ENCODE measurements at places on chromosomes 2 and 18. TPM values are rescaled to one million over a fixed set of nuclear protein-coding genes. Genes with fewer than 3 reads are reported as not detected.
A peak's percentile ranks its signal among the peaks of the same experiment; 100 is the strongest.

DNA sequence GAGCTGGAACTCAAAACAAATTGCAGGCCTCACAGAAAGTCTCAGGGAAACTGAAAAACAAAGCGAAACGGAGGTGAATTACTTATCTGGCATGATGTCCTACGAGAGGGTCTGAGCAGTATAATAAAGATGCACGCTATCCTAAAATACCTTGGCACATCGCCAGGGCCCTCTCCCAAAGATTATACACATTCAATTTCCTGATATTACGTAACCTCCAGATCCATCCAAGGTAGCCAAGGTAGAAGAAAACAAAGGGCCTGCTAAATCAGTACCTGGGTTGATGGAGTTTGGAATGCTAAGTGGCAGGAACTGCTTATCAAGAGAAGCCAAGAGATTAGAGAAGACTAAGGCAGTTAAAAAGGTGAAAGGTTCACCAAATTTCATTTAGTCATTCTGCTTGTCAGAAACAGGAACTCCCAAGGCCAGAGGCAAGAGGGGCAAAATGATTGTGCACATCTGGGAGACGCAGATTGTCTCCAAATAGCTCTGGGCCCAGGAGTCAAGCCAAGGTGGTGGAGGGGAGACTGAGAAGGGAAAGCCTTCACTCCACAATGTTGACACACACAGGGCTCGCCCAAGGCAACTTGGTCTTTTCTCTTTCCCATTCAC, 236.8 kb upstream of the ATP5MC3 start:
- no peak for DNase-seq

DNA sequence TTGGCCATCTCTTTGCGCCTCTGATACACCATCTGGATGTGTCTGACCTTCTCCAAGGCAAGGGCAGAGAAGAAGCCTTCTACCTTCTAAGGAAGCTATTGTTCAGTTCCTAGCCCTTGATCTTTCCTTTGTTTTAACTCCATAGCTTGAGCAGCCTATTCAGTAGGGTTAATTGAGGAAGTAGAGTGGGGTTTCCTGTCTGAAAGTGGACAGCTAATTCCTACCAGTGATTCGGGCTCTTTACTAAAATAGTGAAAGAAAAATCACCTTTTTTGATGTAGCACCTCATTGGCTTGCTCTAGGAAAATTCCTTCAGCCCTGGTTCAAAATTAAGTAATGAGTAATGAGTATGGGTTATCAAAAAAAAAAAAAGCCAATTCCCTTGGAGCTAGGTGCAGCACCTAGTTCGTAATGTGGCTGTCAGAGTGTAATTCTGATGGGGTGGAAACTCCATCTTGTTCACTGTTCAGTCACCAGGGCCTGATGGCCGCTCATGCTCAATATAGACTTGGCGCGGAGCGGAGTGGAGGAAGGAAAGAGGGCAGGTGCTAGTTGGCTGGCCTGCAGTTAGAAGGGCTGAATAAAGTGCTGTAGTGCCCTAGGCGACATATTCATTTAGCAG, 2.9 kb upstream of the MGAT5 start:
- no peak for DNase-seq

DNA sequence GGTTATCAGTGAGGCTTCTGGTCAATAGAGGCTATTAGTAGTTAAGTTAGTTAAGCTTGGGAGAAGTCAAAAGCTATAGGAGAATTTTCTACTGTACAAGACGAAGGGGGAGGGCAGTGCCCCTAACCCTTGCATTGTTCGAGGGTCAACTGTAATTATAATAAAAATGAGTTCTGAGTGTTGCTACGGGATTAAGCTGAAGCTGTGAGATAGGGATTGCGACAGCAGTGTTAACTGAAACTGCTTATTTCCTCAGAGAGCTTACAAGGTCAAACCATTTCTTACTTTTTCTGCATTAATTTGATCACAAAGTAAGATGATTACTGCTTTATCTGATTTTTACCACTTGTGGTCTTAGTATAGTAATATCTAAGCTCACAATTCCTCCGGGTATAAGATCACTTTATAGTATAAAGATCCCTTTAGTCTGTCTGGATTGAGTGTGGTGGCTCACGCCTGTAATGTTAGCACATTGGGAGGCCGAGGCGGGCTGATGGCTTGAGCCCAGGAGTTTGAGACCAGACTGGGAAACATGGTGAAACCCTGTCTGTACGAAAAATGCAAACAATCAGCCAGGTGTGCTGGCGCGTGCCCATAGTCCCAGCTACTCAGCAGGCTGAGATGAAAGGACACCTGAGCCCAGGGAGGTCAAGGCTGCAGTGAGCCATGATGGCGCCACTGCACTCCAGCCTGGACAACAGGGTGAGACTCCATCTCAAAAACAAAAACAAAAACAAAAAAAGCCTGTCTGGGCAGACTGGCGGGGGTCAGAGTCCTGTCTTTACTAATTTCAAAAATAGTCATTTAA, 119.5 kb upstream of the TLK1 start:
- DNase-seq, result no peak

Gene COLEC12
- total RNA-seq, result 25.3 TPM

Gene PAX8
- total RNA-seq, result not detected

Gene ADAM23
- 29.3 TPM for total RNA-seq

Gene WDCP
- total RNA-seq, result 18.0 TPM

DNA sequence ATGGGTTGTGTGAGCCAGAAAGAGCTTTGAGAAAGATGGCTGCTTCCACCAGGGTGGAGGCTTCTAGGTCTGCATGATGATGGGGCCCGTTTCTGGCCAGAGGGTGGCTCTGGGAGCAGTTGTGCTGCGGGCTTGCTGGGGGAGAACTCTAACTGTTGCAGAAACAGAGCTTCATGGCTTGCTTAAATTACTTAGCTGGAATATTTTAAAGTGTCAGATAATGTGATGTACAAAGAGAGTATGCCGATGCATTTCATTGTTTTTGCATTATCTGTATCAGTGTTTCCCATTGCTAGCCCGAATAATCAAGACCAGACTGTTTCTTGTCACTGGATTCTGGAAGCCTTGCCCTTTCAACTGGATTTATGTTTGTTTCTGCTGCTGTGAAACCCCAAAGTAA, 6.3 kb upstream of the DRC1 start:
- no peak for DNase-seq

GRCh38 chr2:177058747-177059146, 153.8 kb upstream of the HNRNPA3 start:
- DNase-seq, result no peak

Gene ALK
- 6.4 TPM for total RNA-seq

- DNase-seq, result no peak
These were observed 152.8 kb downstream of the TMEM18 start for GRCh38 chr2:524442-524841.

Gene SNX17
- 42.2 TPM for total RNA-seq

DNA sequence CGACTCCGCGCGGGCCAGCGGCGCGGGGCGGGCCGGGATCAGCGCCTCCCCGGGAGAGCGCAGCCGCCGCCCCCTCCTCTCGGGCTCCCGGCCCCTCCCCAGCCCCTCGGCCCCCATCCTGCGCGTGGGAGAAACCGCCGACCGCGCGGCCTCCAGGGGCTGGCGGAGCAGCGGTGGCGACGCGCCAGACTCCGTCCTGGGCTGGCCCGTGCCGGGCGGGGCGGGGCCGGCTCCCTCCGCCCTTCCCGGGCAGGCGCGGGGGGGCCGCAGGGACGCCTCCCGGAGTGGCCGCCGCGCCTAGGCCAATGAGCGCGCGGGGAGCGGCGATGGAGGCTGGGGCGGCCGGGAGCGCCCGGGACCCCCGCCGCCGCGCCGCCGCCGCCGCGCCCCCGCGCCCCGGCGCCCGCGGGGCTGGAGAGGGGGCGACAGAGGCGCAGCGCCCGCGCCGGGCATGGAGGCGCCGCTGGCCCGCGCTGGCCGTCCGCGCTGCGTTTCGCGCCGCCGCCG, 49.1 kb downstream of the KCNIP3 start:
- DNase-seq, result peak; percentile 58

- peak; percentile 25 for DNase-seq
These were observed 64.1 kb downstream of the PTPN4 start for GRCh38 chr2:119823734-119824334.

DNA sequence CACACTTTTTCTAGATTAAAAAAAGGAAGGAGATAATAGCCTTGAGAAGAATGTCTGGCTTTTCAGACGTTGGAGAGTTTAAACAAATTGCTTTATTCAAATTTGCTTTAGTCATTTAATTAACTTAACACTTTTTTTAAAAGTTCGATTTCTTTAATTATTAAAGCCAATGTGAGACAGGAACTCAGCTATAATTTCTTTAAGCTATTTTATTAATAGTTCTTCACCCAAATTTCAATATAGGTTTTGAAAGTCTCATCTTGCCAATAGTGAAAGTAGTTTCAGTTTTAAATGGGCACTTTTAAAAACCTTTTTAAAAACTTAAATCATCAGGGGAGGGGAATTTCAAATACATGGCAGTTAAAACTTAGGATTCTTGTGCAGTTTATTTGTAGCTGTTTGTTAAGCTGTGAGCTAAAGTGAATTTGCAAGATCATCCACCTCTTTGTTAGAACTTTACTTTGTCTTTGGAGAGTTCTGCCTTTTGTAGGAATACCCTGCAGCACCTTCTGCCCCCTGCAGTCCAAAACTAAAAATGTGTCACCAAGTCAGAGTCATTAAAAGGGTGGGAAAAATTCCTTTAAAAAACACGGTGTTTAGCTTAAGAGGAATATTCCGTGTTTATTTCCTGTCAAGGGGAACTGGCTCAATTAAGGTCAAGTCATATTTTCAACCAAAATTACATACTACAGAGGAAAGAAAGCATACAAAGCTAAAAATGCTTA, 4.6 kb downstream of the TGIF1 start:
- no peak for DNase-seq

GRCh38 chr2:38045811-38046210, 30.1 kb downstream of the CYP1B1 start:
- DNase-seq, result no peak

GRCh38 chr2:3210257-3210656, 167.4 kb downstream of the EIPR1 start:
- DNase-seq, result no peak

- DNase-seq, result no peak
These were observed 366.9 kb downstream of the NYAP2 start for GRCh38 chr2:225766431-225766830.

Gene TMEM247
- total RNA-seq, result not detected

Gene LRRC30
- total RNA-seq, result not detected

- no peak for DNase-seq
These were observed 220.8 kb downstream of the ALK start for GRCh38 chr2:29700560-29700959.

Gene STPG4
- 1.00 TPM for total RNA-seq

Gene ZNF396
- 3.8 TPM for total RNA-seq

DNA sequence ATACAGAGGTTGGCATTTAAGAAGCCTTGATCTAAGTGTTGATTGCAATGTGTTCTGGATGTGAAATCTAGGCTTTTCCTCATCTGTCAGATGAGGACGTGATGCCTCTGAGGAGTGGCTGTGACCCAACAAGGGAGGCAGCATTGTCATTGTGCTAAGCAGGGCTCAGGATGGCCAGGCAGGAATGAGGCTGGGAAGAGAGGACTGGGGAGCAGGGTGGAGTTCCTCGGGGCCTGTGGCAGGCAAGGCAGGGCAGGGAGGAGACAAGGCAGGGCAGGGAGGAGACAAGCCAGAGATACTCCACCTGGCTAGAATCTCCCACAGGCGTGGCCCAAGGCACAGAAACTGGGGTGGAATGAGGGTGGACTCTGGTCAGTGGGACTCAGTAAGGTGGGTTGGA, 116.6 kb downstream of the RPIA start:
- no peak for DNase-seq

DNA sequence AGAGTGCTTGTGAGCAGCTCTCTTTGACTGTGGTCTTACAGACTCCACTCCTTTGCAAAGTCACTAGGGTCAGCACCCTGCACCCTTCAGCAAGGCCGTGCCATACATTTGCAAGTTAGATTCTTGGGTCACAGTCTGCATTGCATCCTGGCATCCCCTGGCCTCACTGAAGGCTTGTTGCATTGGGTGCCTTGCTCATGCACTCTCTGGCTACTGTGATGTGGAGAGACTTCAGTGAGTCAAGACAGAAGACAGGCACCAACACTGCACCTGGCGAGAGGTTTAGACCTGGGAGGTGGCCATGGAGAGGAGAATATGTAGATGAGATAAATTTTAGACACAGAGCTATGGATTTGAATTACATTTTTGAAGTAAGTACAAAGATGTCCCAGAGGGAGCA, 146.4 kb upstream of the COPS8 start:
- no peak for DNase-seq

DNA sequence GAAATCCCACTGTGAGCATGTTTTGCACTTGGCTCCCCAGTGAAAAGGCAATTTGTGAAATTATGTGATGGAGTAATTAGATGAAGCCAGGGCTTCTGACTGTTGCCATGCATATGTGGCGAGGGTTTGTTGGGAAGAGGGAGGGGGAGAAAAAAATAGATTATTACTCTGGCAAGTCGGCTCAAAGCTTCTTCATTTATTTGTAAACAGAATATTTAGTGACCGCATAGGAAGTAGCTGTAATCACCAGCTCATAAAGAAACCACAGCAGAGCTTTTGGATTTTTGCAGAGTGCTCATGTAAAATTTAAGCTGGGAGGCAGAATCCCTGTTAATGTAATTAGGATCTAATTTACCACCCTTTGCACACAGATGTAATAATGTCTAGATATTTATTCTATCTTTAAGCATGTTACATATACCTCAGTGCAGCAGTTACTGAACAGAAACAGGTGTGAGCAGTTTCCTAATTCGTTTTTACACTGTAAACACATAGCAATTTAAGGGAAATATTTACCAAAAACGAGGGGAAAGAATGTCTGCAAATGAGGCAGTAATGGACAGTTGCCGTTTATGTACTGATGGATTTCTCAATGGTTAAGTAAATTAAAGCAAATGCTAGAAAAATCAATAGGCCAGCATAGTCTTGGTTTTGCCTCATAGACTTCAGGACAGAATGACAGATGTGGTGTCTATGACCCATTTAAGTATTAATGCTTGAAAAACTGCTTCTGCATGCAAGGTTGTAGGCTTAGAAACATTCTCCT, 87.9 kb downstream of the MEIS1 start:
- DNase-seq, result no peak

GRCh38 chr18:75545189-75545588, 117.7 kb upstream of the SMIM21 start:
- no peak for DNase-seq

GRCh38 chr18:79944746-79945117, 6.7 kb downstream of the SLC66A2 start:
- no peak for DNase-seq

Gene UGT1A10
- not detected for total RNA-seq

DNA sequence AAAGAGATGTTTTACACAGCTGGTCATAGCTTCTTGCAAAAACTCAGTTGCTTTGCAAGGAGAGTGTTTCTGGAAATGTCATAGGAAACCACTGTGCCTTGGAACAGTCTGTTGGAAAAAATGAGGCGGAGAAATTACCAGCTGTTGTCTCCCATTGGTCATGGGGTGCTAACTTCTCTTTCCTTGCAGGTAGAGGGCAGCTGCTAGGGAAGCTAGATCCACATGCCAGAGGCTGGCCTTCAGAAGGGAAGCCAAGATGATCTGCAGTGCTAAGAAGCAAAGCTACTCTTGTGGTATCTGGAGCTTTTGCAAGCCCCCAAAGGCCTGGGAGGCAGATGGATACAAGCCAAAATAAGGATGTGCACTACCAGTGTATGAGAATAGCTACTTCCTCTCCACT, 34.8 kb upstream of the LAMA1 start:
- no peak for DNase-seq
